Hematopoietic multipotent progenitor cell treated with erythropoietin and hydrocortisone succinate and interleukin-3 and kit ligand, for 15 days (in vitro differentiated cells): ENCODE measurements at places on chromosomes 6 and 20.

DNA sequence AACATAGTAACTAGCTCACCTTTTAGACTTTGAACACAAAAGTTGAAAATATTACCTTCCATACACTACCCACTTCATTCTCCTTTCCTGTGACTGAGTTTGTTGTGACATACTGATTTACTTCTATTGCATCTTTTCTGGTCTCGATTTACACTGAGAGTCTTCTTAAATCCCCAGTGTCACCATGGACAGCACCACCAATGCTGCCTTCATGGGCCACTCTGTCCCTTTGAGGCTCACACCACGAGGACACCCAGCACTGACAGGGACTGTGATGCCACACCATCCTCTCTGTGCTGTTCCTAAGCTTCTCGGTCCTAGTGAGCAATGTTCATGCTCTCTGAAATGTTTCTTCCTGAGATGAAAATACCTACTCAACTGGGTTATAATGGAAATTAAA is 337.1 kb upstream of the IRAK1BP1 start:
- no peak for DNase-seq

GRCh38 chr20:47125508-47125757 is 230.8 kb downstream of the EYA2 start:
- no peak for DNase-seq

- no peak for DNase-seq
These were observed 425.3 kb downstream of the EPM2A start for GRCh38 chr6:145309842-145310535.

- no peak for DNase-seq
These were observed 12.2 kb upstream of the SHLD1 start for GRCh38 chr20:5737966-5738365.

GRCh38 chr6:105578179-105578707 is 175.4 kb upstream of the PREP start:
- DNase-seq = no peak

GRCh38 chr20:54219751-54220426 is 12.0 kb downstream of the PFDN4 start:
- DNase-seq = no peak

DNA sequence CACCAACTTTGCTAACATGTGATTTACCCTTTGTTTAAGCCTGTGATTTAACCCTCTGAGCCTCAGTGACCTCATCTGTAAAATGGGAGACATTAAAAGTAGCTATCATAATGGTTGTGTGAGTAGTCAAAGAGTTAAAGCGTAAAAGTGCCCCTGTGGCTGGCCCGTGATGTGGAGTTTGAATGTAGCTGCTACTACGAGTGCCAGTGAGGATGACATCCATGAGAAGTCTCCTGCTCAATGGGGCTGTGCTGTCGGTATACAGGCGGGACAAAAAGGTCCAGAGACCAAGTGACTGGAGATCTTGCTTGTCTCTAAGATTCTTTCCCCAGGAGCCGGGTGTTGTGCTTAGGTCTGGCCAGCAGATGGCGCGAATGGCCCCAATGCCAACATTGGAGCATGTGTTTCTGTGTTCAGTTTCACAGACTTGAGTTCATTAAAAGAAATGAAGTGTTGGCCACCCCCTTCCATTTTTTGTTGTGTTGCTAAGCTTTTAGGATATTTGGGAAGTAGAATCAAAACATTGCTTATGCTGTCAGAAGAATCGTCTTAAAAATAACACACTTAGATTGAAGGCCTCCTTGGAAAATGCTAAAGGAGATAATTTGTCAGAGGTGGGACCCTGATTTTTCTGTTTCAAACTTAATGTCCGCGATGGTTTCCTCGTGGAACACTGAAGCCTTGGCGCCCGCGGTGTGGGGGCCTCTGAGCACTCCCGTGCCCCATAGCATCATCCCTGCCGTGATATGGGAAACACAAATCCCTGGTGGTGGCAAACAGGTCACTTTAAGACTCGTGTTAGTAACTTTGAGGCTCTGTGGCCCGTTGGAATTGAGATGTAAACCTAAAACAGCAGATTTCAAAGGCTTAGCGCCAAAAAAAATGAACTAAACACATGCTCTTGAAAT is 9.3 kb upstream of the RBM38 start:
- DNase-seq = peak; percentile 89

GRCh38 chr6:82183642-82184282 is 63.8 kb downstream of the IBTK start:
- DNase-seq = no peak

- no peak for DNase-seq
These were observed 2.5 kb upstream of the ZSCAN16 start for GRCh38 chr6:28121876-28122275.

GRCh38 chr6:112205427-112206109 is 48.8 kb downstream of the LAMA4 start:
- no peak for DNase-seq

- DNase-seq = no peak
These were observed at the start of gene NTSR1 for GRCh38 chr20:62708591-62709536. Gene NTSR1, plus strand, starts transcription at chr20:62708836. Its CDS starts 372 bp downstream, at chr20:62709208.

GRCh38 chr20:32672982-32673851 is 524 bp downstream of the C20orf203 start:
- no peak for DNase-seq

- DNase-seq = no peak
These were observed 106.3 kb downstream of the GFRAL start for GRCh38 chr6:55433446-55434130.

DNA sequence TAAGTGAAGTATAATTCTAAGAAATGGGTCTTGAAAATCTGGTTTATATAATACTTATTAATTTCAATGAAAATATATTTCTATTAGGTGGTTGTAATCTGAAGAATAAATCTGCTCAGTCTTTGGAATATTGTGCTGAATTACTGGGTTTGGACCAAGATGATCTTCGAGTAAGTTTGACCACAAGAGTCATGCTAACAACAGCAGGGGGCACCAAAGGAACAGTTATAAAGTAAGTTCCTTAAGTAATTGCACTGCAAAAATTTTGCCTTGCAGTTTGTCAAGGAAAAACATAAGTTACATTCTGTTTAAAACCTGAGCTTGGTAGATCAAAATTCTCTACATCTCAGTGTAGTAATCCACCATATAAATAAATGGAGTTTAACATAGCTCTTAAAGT is 106.0 kb downstream of the MYO6 start:
- DNase-seq = peak; percentile 17

GRCh38 chr6:56040223-56040622 is 164.8 kb upstream of the BMP5 start:
- DNase-seq = no peak

DNA sequence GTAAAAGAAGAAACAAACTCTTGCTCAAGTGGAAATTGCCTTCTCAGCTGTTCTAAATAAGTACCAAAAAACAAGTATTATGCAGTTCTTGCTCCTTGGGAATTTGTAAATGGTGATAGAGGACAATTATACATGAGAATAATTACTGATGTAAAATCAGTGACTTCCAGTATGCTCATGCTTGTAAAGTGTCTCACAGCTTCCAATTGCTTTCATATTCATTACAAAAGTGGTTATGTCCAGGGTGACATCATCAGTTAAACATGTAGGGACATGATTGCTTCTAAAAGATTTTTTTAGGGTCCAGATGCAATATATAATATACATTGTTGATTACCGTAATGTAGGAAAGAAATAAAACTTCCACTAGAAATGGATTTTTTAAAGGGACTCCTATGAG is 122.8 kb upstream of the B3GAT2 start:
- DNase-seq = no peak

- no peak for DNase-seq
These were observed 298.6 kb upstream of the SUPT3H start for GRCh38 chr6:45676380-45676779.

- no peak for DNase-seq
These were observed 8.4 kb downstream of the HLA-E start for GRCh38 chr6:30497714-30498113.

DNA sequence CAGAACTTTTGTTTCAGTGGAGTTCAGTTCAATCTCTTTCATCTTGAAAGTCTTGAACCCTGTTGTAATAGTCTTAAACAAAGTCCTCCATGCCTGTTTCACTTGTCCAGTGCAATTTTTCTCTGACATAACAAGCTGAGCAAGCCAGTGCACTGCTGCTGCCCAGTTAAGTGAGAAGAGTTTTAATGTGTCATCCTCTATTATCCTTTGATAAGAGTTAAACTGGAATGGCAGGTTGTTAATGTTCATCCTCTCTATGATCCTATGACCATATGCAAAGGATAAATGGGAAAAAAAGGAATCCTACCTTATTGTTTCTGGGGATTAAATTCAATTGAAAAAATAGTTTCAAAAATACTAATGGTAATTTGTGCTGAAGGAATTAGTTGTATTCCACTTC is 197.5 kb downstream of the FRK start:
- no peak for DNase-seq

GRCh38 chr6:6891949-6892461 is 215.8 kb upstream of the RREB1 start:
- no peak for DNase-seq

- no peak for DNase-seq
These were observed 117.8 kb upstream of the F13A1 start for GRCh38 chr6:6438286-6438685.

DNA sequence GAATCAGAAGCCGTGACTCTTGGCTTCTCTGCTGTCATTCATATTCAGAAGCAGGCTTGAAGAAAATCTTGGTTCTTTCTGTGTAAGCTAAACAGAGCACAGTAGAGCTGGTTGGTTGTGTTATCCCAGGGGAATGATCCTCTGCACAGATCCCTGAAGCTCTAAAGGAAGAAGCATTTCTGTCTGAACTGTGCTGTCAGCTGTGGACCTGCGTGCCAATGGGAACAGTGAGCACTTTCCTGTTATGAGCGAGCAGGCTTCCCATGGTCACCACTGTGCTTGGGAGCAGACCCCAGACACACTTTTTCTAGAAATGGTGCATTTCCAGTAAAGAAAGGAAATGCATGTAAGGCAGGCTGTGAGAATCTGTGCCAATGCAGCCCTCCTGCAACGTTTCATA is 490.2 kb downstream of the EPM2A start:
- DNase-seq = no peak

DNA sequence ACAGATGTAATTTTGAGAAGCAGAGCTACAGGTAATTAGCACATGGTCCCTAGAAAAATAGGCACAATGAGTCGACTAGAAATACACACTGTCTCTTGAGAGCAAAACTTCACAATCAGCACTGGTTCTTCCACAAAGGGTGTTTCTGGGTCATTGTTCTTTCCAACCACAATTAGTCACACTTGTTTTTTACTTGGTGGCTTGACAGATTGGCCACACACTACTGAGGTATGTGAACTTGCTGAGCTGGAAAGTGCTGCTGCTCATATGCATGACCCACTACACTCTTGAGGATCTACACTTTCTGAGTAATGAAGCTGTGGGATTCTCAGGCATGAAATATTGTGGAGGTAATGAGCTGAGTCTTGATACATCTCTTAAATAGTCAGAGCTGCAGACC is 347.7 kb downstream of the BCKDHB start:
- no peak for DNase-seq

DNA sequence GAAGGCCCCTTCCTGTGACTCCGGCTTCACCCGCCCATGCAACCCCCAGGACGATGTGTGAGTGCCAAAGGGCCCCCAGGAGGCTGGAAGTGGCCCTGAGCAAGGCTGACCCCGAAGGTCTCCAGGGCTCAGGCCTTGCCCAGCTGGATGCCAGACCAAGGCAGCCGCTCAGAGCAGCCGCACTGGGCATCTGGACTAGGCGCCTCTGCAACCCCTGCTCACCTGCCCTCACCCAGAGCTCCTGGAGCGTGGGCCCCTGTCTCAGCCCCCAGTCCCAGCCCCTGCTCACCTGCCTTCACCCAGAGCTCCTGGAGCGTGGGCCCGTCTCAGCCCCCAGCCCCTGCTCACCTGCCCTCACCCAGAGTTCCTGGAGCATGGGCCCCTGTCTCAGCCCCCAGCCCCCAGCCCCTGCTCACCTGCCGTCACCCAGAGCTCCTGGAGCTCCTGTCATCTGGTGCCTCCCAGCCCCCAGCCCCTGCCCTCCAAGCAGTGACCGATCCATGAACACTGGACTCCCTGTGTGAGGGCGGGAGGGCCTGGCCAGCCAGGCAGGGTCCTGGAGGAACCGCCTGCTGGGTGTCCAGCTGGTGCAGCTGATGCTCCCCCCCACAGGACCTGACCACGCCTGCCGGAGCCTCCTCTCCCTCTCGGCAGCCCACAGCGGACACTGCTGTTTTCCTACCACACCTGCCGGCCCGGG is 1.1 kb downstream of the SRMS start:
- no peak for DNase-seq

- DNase-seq = no peak
These were observed 608.4 kb upstream of the AGPAT4 start for GRCh38 chr6:161882196-161882765.

DNA sequence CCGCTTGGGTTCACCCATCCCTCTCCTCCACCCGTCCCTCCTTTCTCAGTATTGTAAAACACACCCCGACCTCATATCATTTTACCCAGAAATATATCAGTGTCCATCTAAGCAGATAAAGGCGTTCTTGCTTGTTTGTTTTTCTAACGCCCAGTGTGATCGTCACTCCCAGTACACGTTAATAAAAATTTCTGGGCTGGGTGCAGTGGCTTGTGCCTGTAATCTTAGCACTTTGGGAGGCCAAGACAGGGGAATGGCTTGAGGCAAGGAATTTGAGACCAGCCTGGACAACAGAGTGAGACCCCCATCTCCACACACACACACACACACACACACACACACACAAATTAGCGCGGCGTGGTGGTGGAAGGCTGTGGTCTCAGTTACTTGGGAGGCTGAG is 24.4 kb upstream of the TFAP2C start:
- DNase-seq = no peak

GRCh38 chr20:56634307-56634706 is 5.2 kb downstream of the TFAP2C start:
- no peak for DNase-seq

DNA sequence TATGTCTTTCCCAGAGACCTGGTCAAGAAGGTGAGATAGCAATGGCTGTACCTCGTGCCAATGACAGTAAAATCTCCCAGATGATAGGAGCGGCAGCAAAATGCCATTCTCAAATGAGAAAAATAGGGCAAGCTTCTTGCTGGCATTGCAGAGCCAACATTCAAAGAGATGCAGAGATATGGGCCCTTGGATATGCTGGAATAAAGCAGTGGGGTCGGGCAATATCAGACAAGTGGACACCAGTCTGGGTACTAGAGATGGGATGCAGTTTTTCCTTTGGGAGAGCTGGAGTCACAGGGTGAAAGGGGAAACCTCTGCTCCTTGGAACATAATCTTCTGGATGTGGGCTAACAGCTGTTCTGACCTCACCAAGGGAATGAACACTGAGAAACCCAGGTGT is 29.0 kb downstream of the GSTA4 start:
- DNase-seq = no peak
